ENCODE measurements at places on chromosomes 11 and 22.

DNA sequence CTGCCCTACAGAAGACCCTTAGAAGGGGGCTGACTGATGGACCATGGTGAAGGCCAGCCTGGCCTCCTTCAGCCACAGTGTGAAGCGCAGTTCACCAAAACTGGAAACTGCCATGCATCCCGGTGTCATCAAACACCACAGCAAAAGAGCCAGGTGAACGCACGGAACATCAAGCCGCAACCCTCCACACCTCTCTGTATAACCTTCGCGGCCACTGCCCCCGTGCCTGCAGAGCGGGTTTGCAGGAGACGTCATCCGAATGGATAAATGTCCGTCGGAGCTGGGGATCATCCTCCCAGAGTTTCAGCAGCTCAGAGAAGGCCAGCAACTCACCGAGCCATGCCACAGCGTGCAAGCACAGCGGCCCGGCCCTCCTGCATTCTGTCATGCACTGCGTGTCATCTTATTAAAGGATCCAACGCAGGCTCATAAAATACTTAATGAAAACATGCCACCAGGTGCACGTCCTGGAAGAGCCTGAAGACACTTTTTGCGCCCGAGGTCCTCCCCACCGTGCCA, 309.9 kb downstream of the BRD1 start:
- DNase-seq = no peak

DNA sequence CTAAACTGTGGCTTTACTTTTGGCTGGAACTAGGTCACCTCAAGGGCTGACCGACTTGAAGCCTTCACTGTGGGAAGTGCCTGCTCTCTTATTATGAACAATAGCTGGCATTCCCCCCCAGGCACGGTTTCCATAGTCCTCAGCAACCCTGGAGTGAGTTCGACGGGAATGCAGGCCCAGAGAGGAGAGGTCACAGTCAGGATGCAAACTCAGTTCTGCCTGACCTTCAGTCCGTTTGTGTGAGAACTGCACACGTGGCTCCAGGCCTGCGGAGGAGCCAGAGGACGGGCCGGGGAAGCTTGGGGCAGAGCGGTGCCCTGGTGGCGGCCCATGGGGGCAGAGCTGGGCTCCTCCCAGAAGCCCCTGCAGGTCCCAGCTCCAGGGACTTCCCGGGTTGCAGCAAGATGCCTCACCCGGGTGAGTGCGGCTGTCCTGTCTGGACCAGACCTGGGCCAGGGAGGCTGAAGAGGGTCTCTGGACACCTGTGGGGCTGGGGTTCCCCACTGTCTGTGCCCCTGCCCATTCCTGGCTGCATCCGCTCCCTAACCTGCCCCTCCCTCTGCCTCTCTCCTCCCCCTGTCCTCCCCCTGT, 17.2 kb downstream of the SLC25A18 start:
- DNase-seq = no peak

GRCh38 chr11:125091247-125091876, 20.1 kb downstream of the TMEM218 start:
- no peak for DNase-seq

DNA sequence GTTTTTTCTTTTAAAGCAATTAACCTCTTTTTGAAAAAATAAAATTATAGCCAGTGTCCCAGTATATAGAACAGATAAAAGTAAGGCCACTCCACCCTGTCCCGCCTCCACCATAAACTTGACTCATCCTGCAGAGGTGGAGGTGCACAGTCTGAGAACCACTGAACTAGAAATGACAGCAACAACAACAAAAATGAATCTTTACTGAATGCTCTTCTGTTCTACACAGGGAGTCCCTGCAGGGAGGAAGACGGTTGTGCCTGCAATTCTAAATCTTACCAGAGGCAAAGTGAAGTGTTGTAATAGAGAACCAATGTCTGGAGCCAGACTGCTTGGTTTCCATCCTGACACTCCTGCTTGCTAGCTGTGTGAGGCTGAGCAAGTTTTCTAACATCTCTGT, 162.3 kb downstream of the FBXO7 start:
- no peak for DNase-seq

DNA sequence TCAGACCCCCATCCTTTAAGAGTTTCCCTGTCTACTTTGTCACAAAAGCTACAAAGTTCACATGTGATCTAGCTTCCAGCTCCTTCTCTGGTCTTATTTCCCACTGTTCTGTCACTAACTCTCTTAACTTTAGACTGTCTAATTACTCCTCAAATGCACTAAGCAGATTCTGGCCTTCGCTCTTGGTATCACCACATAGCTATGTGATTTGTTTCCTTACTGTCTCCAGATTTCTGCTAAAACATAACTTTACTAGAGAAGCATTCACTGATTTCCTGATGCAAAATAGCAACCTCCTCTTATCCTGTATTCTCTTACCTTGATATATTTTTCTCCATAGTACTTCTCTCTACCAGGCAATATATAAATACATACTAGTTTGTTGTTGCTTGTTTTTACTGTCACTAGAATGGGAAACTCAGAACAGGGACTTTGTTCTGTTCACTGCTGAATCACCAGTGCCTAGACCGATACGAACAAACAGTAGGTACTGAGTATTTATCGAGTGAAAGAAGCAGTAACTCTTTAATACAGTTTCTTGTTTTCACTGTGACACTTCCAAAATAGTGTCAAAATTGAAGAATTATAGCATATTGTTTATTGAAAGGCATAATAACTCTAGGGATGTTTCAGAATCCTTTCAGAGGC, 205.6 kb downstream of the DDX10 start:
- DNase-seq = no peak

DNA sequence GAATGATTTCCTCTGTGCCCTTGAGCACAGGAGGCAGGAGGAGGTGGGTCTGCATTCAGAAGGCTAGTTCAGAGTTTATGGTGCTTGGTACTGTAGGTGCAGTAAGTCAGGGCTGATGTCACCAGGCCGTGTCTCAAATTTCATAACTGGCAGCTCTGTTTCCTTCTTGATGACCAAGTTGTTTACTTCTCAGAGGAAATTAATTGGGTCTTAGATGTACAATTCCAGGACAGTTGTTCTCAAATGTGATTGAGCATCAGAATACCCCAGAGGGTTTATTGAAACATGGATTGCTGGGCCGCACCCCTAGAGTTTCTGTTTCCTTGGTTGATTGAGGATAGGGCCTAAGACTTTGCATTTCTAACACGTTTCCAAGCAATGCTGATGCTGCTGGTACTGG, 6.2 kb downstream of the AMOTL1 start:
- DNase-seq = no peak

GRCh38 chr11:71304045-71304444, 51.7 kb upstream of the SHANK2 start:
- DNase-seq = no peak

Data from stimulated activated CD8-positive, alpha-beta memory T cell treated with anti-CD3 and anti-CD28 coated beads, Interleukin-15, amount 100 ng/mL, for 48 hours (primary cell).